Stimulated activated naive CD8-positive, alpha-beta T cell treated with anti-CD3 and anti-CD28 coated beads, Interleukin-15, amount 100 ng/mL, for 72 hours (primary cell): ENCODE measurements at places on chromosomes 2 and 18.
A peak's percentile ranks its signal among the peaks of the same experiment; 100 is the strongest.

- DNase-seq = no peak
Measured at GRCh38 chr18:11419338-11419737, 190.1 kb upstream of the SLC35G4 start.

DNA sequence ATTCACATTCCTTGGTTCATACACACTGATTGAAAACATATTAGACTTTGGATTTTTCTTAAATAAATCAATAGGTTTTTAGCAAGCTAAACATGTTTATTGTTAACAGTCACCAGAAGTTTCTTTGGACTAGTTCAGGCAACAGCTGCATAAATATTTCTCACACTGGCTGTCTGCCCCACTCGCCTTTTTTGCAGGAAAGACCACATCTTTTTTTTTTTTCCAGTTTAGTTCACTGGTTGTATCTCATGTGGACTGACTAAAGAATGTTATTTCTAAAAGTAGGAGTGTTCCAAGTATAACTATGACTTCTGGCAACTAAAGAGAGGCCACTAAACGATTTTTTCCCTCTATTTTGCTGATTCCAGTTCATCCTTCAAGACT lies 31.1 kb downstream of the SLC40A1 start:
- no peak for DNase-seq

GRCh38 chr18:33841221-33841967 lies 263.4 kb downstream of the ASXL3 start:
- no peak for DNase-seq

DNA sequence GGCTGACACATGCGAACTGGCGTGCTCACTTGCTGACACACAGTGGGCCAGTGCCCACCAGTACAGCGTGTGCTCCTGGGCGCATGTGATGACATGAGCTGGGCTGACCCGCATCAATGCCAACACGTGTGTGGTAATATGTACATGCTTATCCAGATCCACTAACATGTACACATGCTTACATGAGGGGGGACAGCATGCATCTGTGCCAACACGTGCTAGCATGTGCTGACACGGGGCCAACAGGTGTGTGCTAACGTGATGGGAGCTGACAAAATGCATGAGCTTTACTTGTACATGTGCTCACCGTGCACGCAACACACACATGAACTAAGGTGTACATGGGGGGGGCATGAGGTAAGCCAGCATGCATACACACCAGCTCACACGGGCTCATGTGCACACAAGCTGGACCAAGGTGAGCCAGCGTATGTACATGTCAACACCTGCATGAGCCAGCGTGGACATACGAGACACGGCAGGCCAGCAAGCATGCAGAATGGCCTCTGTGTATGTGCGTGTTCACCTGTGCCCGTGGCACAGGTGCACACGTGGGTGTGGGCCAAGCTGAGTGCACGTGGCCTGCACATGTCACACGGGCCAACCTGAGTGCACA lies 28.5 kb downstream of the GPC1 start:
- no peak for DNase-seq

DNA sequence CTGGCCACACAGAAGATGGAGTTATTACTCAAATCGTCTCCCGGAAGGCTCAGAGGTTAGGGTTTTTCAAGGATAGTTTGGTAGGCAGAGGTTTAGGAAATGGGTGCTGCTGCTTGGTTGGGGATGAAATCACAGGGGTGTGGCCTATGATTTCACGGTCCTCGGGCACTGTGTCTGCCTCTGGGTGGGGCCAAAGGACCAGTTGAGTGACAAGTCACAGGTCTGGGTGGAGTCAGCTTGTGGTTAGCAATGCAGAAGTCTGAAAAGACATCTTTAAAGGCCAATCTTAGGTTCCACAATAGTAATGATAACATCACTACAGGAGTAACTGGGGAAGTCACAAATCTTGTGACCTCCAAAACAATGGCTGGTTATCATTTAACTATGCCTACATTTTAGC lies 387.8 kb downstream of the ZNF521 start:
- no peak for DNase-seq

DNA sequence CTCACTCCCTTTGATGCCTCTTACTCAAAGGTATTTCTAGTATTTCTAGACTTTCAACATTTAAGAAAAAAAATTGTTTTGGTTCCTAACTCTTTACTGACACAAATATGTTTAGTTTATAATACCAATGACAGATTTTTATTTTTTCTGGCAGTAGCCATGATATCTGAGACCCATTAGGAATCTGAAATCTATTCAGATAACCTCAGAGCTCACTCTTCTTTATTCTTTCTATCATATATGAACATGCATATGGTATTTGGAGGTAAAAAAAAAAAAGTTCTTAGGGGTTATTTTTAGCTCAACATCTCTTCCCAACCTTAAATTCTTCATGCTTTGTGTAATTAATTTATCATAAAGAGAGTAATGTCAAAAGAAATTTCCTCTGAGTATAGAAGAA lies 465.5 kb downstream of the CDH2 start:
- DNase-seq = no peak

DNA sequence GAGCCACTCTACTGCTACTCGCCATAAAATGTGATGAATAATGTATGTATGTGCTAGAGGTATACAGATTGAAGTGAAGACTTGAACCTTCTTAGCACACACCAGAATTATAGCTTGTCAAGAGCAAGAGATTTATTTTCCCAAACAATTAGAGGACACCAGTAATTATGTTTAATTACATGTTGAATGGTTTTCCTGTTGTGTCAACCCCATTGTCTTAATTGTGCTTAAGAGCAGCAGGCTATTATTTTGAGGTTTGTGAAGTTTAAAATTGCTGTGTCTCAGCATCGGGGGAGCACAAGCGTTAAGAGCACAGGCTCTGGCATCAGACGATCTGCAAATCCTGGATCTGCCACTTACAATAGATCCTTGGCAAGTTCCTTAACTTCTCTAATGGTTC lies 29.0 kb downstream of the KIF5C start:
- DNase-seq = no peak

DNA sequence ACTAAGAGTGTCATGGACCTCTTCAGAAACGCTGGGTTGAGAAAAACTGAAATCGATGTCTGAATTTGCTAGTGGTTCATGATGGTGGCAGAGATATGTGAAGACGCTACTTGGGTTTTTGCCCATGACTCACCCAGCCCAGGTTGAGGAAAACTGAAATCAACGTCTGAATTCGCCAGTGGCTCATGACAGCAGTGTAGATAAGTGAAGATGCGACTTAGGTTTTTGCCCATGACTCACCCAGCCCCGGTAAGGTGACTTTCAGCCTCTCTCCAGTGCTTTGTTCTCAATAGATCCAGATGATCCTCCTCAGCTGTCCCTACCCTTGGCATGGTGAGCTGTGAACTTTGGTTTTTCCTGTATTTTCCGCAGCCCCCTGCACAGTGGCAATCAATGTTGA lies 105.3 kb upstream of the SIX3 start:
- DNase-seq = peak; percentile 62

- DNase-seq = no peak
Measured at GRCh38 chr2:141411419-141411818, 719.4 kb downstream of the LRP1B start.

GRCh38 chr2:99899058-99899855 lies 243.1 kb downstream of the AFF3 start:
- DNase-seq = no peak

- no peak for DNase-seq
Measured at GRCh38 chr2:225233234-225233633, 166.3 kb upstream of the NYAP2 start.

DNA sequence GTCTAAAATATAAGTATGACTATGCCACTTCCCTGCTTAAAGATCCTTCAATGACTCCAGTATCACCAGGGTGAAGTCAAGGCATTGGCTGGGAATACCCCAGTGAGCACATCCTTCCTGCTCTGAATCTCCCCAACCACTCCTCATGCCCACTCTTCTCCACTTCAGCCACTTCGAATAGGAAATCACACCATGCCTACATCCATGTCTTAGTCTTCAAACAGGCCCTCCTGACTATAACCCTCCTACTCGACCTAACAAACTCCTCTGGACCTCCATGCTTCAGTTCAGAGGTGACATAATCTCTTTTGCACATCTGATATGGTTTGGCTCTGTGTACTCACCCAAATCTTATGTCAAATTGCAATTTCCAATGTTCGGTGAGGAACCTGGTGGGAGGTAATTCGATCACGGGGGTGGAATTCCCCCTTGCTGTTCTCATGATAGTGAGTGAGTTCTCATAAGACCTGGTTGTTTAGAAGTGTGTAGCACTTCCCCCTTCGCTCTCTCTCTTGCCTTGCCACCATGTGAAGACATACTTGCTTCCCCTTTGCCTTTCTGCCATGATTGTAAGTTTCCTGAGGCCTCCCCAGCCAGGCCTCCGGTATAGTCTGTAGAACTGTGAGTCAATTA lies 87.8 kb upstream of the TFCP2L1 start:
- no peak for DNase-seq

GRCh38 chr2:84807063-84807485 lies 73.8 kb downstream of the TRABD2A start:
- no peak for DNase-seq

DNA sequence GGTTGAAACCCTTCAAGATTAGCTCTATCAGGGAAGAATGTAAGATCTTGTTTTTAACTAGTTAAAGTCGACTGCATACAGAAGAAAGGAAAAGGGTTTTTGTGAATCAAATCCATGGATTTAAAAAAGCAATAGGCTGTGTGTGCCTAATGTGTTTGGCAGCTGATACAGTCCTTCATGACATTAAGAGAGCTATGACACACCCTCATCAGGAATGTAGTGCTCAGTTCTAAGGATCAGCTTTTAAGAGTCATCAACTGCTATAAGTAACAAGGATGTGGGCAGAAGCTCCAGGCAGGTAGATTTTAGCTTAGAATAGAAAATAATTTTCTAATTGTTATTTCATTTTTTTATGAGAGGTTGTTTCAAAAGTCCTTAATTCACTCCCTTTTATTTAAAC lies 52.9 kb downstream of the PPP1R1C start:
- no peak for DNase-seq

DNA sequence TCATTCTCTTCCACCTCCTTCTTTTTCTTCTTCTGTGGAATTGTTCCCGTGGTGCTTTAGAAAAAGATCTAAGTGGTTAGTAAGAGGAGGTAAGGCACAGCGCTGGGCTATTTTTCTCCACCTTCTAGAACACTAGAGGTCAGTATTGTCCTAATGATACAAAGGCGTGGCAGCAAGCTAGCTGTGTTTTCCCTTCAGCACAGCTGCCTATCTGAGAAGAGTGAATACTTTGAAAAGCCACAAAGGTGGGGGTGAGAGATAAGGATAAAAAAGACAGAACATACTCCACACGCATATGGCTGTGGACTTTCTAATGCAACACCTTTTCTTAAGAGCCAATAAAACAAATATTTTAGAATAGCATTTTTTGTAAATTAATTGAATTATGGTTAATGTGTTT lies 2.1 kb downstream of the CNTNAP5 start:
- DNase-seq = no peak

DNA sequence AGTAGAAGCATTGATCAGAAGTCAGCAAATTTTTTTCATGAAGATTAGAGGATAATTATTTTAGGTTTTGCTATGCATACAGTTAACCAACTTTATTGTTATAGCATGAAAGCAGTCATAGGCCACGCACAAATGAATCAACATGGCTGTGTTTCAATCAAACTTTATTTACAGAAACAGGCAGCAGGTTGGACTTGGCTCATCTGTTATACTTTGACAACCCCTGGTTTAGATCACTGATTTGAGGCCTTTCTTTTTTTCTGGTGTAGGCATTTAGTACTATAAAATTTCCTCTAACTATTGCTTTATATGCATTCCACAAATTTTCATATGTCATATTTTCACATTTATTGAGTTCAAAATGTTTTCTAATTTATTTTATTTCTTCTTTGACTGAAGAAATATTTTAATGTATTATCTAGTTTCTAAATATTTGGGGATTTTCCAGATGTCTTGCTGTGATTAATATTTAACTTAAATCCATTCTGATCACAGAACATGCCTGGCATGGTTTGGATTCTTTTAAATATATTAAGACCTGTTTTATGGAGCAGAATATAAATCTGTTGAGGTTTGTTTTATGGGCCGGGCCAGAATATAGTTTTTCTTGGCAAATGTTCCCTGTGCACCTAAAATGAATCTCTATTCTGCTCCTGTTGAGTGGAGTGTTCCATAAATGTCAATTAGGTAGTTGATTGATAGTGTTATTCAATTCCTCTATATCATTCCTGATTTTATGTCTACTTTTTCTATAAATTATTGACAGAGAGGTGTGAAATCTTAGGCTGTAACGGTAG lies 116.3 kb upstream of the KLHL29 start:
- no peak for DNase-seq

DNA sequence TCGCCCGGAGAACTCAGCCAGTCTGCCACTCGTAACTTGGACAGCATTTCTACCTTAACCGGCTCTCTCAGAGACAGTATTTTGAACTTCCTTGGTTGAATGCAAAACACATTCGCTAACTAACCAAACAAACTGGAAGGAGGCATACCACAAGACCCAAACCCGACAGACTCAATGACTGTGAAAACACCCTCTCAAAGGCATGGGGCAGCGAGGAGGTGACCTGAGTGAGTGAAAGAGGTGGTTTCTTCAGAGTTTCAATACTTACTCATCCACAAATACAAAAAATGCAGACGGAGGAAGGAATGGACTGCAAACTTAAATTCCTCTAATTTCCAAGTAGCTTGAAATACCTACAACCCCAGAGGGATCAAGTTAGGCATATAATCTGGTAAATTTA lies 132.9 kb downstream of the GAREM1 start:
- no peak for DNase-seq

DNA sequence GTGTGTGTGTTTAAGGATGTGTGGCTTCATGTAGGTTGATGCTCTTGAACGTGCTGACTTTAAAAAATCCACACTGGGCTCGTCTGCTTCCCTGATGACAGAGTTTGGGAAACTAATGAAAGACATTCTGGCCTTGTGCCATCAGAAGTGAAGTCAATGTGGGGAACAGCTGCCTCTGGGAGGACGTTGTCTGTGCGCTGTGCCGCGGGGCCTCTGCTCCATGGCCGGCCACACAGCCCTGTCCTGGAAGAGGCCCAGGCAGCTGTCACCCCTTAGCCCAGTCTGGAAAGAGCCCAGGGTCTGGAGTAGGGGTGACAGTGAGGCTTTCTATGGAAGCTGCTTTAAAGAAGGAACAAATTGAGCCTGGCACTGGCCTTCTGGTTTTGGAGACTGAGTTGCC lies 155.8 kb downstream of the SH3RF3 start:
- no peak for DNase-seq

- DNase-seq = peak; percentile 75
Measured at GRCh38 chr2:172556284-172557033, 569 bp downstream of the PDK1 start.

GRCh38 chr2:68878753-68879152 lies 7.6 kb upstream of the BMP10 start:
- no peak for DNase-seq

GRCh38 chr2:200654823-200655222 lies 69.0 kb downstream of the AOX1 start:
- DNase-seq = no peak

DNA sequence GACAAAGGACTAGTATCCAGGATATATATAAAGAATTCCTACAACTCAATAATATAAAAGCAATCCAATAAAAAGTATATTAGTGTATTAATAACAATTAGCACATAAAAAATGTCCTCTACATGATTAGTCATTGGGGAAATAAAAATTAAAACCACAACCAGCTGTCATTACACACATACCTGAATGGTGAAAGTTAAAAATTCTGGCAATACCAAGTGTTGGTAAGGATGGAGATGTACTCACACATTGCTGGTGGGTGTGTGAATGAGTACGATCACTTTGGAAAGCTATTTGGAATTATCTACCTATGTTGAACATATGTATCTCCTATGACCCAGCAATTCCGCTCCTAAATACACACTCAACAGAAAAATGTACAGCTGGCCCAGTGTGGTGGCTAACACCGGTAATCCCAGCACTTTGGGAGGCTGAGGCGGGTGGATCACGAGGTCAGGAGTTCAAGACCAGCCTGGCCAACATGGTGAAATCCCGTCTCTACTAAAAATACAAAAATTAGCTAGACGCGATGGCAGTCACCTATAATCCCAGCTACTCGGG lies 14.3 kb upstream of the NOL10 start:
- DNase-seq = no peak
